ENCODE measurements at places on chromosomes 3 and 15.
A peak's percentile ranks its signal among the peaks of the same experiment; 100 is the strongest.

GRCh38 chr3:13543253-13543652 lies 5.7 kb upstream of the FBLN2 start:
- DNase-seq, result no peak

GRCh38 chr15:67097930-67098740 lies 32.7 kb downstream of the SMAD3 start:
- DNase-seq, result no peak

- DNase-seq, result no peak
Observed at GRCh38 chr3:113736548-113737089, 9.4 kb downstream of the NAA50 start.

GRCh38 chr3:10753964-10754363 lies 62.1 kb upstream of the SLC6A11 start:
- DNase-seq, result peak; percentile 98

GRCh38 chr3:169133178-169134161 lies 530.0 kb downstream of the MECOM start:
- no peak for DNase-seq

DNA sequence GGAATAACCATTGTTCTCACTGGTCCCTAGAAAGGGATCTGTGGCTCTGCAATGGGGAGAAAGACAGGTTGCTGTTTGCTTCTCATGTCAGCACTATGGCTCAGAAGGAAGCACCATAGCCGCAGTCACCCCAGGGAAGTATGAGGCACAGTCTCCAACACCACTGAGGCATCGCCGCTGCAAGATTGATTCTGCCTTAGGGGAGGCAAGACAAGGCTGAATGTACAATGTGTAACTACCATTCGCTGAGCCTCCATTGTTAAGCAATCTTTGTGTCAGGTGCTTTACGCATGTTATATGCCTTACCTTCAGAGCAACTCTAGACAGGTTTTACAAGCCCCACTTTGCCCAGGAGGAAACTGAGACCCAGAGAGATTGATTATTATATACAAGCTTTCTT lies 100.7 kb upstream of the KCNMB2 start:
- no peak for DNase-seq

DNA sequence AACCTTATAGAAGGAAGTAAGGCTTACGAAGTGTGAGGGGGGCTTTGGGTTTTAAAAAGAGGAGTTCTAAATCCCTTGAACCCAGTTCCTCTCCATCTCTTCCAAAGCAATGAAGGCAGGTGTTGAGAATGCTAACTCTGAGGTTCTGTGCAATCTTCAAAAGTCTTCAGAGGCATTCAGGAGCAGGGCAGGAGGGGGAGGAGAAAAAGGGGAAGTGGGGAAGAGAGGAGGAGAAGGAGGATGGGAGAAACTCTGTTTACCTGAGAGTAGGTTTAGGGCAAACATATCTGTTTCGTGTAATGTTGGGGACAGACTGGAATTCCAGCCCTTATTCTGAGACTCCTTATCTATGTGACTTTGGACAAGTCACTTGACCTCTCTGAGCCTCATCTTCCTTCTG lies 36.9 kb downstream of the FAM3D start:
- no peak for DNase-seq

- DNase-seq, result peak; percentile 75
Observed at GRCh38 chr3:42013691-42014457, 52.0 kb upstream of the ULK4 start.

GRCh38 chr15:77118882-77119321 lies 48.0 kb upstream of the TSPAN3 start:
- DNase-seq, result no peak

DNA sequence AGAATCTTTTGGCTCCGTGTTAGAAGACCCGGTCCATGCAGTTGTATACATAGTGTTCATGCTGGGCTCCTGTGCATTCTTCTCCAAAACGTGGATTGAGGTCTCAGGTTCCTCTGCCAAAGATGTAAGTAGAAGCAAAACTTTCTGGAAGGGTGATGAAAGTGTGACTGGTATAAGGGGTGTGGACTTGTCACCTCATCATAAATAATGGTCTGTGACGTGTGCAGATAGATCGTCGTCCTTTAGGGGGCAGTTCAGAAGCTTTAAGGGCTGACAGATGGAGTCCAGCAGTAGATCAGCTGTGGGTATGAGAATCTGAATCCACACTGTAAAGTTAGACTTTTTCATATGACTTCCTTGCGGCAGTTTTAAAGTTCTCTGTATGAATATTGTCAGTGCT lies 15.3 kb downstream of the SEC61A1 start:
- DNase-seq, result no peak

DNA sequence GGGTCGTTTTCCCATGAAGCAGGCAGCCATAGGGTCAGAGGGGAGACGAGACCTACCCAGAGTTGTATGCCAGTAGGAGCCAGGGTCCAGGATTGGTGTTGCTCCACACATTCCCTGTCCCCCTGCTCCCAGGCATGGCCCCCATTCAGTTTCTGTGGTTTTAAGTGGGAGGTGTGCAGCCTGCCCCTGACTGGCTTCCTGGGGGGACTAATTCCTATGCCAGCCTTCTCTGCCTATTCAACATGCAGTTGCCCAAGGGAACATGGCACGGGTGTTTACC lies 126.3 kb downstream of the EEFSEC start:
- no peak for DNase-seq

GRCh38 chr3:66889750-66890494 lies 108.2 kb upstream of the KBTBD8 start:
- DNase-seq, result no peak

GRCh38 chr3:118990823-118991560 lies 43.7 kb downstream of the IGSF11 start:
- no peak for DNase-seq

DNA sequence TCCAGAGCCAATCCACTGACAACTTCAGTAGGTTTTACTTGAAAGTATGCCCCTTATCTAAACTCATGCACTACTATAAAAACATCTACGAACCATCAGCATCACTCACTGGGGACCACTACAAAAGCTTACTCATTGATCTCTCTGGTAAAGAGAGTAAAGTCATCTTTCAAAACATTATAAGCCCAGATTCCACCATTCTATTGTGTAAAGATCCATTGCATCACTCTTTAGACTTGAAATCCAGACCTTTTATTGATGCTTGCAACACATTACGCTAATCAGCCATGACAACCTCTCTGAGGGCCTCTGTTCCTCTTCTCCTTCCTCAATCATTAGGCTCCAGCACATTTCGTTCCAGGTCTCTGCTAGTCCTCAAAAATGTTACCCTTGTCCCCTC lies 248.9 kb upstream of the WNT5A start:
- DNase-seq, result no peak

GRCh38 chr3:31035681-31036080 lies 141.2 kb upstream of the GADL1 start:
- DNase-seq, result no peak

DNA sequence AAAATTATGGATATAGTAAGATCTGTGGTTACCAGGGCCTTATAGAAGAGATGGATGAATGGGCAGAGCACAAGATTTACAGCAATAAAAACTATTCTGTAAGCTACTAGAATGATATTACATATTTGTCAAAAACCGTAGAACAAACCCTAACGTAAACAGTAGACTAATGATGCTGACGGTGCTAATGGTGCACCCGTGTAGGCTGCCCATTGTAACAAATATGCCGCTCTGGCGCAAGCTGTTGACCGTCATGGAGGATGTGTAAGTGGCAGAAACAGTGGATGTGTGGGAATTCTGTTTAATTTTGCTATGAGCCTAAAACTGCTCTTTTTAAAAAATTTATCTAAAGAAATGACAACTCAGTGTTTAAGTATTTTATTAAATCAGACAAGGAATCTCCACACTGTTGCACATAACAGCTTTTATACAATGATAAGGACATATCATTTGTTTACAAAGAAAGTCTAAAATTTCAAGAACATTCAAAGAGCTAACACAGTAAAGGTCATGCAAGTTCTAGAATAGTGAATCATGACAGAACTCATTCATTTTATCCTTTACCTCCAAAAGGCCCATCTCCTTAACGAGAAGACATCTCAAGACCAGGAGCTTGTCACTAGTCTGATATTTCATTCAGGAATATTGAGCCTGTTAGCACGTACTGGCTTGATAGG lies 32.8 kb downstream of the TFRC start:
- no peak for DNase-seq

DNA sequence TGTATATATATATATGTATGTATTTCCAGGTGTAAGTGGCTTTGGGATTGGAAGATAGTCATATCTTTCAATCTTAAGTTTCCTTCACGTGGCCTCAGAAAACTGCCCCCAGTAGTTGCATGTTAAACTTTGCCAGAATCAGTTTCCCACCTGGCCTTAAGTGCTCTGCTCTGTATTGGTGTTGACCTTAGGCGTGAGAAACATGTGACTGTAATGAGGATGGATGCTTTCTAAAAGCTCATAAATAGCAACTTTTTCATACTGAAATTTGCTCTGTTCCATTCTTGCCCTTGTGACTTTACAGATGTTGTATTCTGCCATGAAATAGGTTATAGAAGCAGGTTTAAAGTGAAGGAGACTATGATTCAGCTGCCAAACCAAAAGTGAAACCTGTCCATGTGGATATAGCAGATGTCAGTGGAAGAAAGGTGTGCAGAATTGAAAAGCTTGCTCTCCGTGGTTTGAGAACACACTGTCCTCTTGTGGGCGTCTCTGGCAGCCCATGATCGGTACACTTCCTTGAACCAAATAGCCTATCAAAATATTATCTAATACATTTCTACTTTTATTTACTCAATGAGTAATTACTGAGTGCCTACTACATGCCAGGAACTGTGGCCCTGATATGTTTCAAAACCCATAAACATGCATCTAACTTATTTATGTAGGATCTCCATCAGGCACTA lies 15.8 kb downstream of the SCG5 start:
- DNase-seq, result no peak

- DNase-seq, result peak; percentile 76
Observed at GRCh38 chr3:10964537-10965167, 27.9 kb upstream of the SLC6A1 start.

DNA sequence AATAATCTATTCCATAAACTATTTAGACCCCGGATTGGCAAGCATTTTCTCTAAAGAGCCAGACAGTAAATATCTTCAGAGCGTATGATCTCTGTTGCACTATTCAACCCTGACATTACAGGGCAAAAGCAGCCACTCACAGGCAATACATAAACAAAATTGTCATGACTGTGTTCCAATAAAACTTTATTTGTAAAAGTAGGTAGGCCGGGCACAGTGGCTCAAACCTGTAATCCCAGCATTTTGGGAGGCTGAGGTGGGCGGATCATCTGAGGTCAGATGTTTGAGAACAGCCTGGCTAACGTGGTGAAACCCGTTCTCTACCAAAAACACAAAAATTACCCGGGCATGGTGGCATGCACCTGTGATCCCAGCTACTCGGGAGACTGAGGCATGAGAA lies 66.5 kb downstream of the ADAMTS9 start:
- DNase-seq, result no peak

- peak; percentile 27 for DNase-seq
Observed at GRCh38 chr3:150410311-150411105, 2.4 kb downstream of the TSC22D2 start.

GRCh38 chr15:67564021-67564967 lies 21.8 kb downstream of the MAP2K5 start:
- no peak for DNase-seq

- no peak for DNase-seq
Observed at GRCh38 chr3:37704064-37704463, 157.6 kb upstream of the CTDSPL start.

DNA sequence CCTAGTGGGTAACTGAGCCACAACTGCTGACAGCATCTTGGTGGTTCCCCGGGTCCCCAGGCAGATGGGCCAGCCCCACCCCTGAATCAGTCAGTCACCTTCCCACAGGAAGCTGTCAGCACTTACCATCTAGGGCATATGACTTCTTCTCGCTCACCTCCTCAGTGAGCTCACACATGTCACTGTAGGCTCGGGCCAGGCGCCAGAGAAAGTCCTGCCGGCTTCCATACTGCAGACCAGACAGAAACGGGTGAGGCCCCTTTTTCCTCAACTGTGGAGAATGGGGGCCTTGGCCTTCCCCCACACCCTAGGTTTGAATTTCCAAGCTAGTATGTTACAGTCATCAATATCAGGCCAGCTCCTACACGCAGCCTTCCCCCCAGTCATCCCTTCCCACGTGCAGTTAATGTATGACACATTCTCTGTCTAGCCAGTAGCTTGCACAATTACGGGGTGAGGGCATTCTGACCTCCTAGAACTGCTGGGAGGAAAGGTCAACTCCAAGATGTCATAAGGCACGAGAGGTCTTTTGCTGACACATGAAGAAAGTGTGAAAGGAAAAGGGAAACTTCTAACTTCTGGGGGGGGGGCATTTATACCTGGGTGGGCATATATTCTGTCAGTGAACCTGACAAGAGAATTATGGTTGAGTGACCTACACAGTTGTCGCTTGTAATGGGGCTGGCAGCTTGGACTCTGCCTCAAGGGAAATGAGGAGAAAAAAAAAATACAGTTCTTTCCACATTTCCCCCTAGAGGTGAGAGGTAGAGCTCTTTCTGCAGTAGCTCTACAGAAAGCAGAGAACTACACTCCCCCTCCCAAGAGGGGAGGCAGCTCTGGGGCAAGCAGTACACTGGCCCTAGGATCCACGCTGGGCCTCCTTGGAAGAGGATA lies 10.9 kb downstream of the RMDN3 start:
- no peak for DNase-seq

DNA sequence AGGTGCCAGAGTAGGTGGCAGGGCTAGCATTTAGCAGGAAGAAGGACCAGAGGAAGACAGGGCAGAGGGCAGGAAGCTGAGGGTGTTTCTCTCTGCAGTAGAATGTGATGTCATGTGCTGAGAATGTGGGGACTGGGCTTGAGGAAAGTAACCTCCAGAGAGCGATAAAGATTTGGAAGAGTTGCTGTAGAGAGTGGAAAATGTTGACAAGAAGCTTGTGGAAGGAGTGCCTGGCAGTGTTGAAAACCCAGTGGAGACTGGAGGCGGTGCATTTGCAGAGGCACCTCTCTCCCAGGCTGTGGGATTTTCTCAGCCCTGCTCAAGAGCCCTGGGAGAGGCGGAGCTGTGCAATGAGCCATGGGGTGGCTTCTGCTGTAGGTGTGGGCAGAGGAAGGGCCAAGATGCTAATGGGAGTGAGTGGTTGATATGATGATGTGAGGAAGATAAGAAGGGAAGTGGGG lies 54.8 kb downstream of the MESD start:
- DNase-seq, result peak; percentile 10

GRCh38 chr3:172170841-172171240 lies 131.5 kb downstream of the FNDC3B start:
- no peak for DNase-seq

DNA sequence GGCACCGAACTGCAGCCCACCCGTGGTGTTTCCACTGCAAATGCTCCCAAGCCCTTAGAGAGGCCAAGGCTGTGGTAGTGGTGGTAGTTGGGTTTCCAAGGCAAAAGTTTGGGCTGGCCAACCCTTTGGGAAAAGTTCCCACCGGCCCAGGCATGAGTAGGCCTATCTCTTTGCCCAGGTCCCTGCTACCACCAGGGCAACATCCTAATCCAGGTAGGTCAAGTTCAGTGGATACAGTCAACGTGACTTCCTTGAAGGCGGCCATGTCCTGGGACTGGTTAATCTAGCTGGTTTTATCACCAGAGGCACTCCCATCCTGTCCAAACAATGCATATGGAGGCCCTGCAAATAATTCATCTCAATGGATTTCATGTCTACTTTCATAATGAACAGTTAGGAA lies 1.6 kb upstream of the ONECUT1 start:
- DNase-seq, result no peak

Data from nephron progenitor cell (in vitro differentiated cells).